ENCODE measurements at places on chromosomes 1 and 21. TPM values are rescaled to one million over a fixed set of nuclear protein-coding genes. Genes with fewer than 3 reads are reported as not detected.

DNA sequence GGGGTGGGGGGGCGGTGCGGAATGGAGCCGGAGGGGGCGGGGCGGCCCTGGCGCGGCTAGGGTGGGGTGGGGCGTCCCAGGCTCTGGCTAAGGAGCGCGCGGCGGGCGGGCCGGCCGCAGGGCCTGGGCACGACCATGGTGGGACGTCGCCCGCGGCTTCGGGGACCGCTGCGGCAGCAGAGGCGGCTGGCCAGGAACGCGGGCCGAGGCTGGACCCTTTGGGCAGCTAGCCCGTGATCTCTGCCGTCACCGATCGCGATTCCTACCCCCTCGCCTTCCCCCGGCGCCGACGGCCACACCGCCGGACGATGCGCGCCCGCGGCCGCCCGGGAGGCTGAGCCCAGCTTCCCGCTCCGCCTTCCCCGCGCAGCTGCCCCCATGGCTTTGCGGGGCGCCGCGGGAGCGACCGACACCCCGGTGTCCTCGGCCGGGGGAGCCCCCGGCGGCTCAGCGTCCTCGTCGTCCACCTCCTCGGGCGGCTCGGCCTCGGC, at the start of gene MAP3K21:
Gene MAP3K21 (plus strand): TSS at position 74 of the 491 bp plus-strand sequence. CDS start 305 bp downstream, at position 379.
- H3K27me3 ChIP-seq, result no peaks in the 10 kb centered on the region
- no peaks in the 10 kb centered on the region for H3K36me3 ChIP-seq
- H3K4me1 ChIP-seq, result peaks cover 8% of the 10 kb centered on the region
- DNase-seq, result no peak
- H3K27ac ChIP-seq, result no peak within 1 kb of the TSS

DNA sequence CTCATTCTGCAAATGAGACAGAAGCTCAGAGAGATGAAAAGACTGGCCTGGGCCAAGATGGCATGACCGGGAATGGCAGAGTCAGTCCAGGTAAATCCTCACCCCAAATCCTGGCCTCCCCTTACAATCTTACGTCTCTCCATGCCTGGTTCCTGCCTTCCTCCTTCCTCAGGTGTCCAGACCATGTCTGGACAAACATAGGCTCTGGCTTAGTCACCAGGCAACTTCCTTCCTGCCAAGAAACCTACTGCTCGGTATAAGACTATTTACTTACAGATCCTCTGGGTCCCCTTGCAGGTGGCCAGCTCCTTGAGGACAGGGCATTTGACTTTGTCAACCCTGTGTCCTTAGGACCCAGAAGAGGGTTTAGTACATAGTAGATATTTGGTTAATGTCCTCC, 69.4 kb upstream of the ROR1 start:
- H3K4me3 ChIP-seq, result no peak overlapping the region
- no peak for DNase-seq
- no peak overlapping the region for H3K27ac ChIP-seq
- H3K27me3 ChIP-seq, result no peaks in the 10 kb centered on the region

- no peaks in the 10 kb centered on the region for H3K36me3 ChIP-seq
- no peak for DNase-seq
These were observed 11.7 kb upstream of the IL24 start for GRCh38 chr1:206885341-206886060.

Gene TCHH
- not detected for polyA plus RNA-seq

Gene OR2T29
- not detected for polyA plus RNA-seq

Measured in naive thymus-derived CD4-positive, alpha-beta T cell (primary cell).